ENCODE measurements at places on chromosomes 12 and 14.

DNA sequence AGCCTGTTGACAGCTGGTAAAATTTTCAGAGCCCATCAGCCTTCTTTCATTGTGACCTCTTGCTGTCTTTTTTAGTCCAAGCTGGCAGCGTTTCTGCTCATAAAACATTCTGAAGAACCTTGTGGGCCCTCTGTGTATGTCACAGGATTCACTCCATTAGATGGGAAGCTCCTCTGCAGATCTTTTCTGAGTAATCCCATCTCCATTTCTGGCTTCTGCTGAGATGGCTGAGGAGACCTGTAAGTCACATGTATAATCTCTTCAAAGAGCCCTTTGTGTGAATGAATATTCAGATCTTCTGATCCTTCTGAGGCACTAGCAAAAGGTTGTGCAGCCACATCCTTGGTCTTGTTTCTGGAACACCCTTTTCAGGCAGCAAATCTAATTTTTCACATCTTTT is 2.8 kb downstream of the RXYLT1 start:
- no peak for DNase-seq

GRCh38 chr12:115683240-115683780 is 594.2 kb downstream of the MED13L start:
- no peak for DNase-seq

GRCh38 chr14:100894416-100894815 is 9.1 kb downstream of the RTL1 start:
- DNase-seq: no peak

- DNase-seq: peak; percentile 77
Observed at GRCh38 chr12:9064815-9065606, 50.7 kb downstream of the A2M start.

DNA sequence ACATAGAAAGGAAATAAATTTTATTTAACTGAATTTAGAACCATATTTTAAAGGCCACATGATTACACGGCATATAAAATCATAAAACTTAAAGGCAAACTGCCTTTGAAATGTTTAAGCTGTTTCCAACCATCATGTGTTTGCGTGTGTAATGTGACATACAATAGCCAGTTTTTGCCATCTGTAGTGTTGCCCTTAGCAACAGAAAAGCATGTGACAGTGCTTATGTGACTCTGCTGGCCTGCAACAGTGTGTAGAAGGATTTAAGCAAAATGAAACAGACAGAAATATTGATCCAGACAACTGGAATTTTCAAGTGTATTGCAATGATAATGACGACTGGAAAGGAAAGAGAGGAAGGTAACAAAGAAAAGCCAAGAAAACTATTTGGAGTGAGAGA is 49.5 kb downstream of the TSPAN19 start:
- DNase-seq: peak; percentile 35

GRCh38 chr14:91636604-91637003 is 95.3 kb downstream of the CATSPERB start:
- DNase-seq: no peak

GRCh38 chr14:51922624-51923023 is 62.2 kb downstream of the GNG2 start:
- no peak for DNase-seq

GRCh38 chr14:38199739-38200138 is 8.0 kb upstream of the SSTR1 start:
- no peak for DNase-seq
